T-helper 17 cell (primary cell): ENCODE measurements at places on chromosomes 6 and 20. TPM values are rescaled to one million over a fixed set of nuclear protein-coding genes. Genes with fewer than 3 reads are reported as not detected.
A peak's percentile ranks its signal among the peaks of the same experiment; 100 is the strongest.

CPNE5 gene
- 16.0 TPM for total RNA-seq

TULP1 gene
- not detected for total RNA-seq

CD2AP gene
- total RNA-seq: 34.4 TPM

EPM2A gene
- total RNA-seq: 5.7 TPM

- peak; percentile 17 for DNase-seq
Measured at GRCh38 chr20:38633577-38634093, 32.0 kb downstream of the ARHGAP40 start.

DNA sequence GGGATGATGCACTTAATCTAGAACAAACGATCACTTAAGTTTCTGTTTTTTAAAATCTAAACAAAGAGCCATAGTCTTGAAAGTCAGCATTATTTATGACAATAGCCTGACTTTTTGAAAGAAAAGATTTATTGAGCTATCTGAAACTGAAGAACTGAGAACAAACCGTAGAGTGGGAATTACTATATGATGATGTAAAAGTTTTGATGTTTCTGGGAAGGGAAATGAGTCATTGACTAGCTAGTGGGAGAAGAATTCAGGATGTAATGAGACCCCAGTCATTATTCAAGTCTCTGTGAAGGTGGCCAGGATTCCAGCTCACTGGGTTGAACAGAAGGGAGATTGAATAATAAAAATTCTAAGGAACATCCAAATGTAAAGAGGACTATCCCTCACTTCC, 83.4 kb upstream of the FABP7 start:
- no peak for DNase-seq

OPRL1 gene
- 1.4 TPM for total RNA-seq

OOEP gene
- 0.40 TPM for total RNA-seq

DNA sequence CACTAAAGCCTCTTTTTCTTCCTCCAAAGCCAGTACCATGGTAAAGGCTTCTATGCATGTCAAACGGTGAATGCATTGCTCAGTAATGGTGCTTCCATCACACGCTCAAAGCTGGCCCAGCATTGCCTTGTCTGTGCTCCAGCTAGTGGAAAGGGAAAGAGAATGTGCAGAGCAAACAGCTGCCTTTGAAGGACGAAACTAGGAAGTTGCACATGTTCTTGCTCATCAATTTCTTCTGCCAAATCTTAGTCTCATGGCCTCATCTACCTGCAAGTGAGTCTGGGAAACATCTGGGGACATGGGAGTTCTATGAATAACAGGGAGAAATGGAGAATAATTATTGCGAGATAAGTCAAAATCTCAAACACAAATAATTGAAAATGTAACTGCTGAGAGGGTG, 216.5 kb upstream of the SSTR4 start:
- DNase-seq: no peak

DNA sequence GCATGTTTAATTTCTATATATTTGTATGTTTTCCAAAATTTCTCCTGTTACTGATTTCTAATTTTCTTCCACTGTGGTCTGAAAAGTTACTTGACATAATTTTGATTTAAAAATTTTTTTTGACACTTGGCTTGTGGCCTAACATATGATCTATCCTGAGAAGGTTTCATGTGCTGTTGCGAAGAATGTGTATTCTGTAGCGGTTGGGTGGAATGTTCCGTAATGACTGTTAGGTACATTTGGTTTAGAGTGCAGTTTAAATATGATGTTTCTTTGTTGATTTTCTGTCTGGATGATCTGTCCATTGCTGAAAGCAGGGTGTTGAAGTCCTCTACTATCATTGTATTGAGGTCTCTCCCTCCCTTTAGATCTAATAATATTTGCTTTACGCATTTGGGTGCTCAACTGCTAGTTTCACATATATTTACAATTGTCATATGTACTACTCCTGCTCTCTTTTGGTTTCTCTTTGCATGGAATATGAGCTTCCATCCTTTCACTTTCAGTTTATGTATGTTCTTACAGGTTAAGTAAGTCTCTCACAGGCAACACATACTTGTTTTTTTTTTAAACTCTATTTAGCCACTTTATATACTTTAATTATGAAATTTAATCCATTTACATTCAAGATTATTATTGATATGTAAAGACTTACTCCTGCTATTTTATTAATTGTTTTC, 19.5 kb upstream of the EDN1 start:
- DNase-seq: no peak

DNA sequence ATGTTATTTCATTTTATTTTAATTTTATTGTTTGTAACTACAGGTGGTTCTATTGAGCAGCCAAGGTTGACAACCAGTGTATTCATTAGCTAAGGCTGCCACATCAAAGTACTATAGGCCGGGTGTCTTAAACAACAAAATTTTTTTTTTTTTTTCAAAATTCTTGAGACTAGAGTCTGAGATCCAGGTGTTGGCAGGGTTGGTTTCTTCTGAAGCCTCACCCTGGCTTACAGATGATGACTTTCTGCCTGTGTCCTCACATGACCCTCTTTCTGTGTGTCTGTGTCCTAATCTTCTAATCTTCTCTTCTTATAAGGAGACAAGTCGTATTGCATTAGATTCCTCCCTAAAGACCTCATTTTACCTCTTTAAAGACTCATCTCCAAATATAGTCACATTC, 208.4 kb downstream of the MANEA start:
- no peak for DNase-seq

DNA sequence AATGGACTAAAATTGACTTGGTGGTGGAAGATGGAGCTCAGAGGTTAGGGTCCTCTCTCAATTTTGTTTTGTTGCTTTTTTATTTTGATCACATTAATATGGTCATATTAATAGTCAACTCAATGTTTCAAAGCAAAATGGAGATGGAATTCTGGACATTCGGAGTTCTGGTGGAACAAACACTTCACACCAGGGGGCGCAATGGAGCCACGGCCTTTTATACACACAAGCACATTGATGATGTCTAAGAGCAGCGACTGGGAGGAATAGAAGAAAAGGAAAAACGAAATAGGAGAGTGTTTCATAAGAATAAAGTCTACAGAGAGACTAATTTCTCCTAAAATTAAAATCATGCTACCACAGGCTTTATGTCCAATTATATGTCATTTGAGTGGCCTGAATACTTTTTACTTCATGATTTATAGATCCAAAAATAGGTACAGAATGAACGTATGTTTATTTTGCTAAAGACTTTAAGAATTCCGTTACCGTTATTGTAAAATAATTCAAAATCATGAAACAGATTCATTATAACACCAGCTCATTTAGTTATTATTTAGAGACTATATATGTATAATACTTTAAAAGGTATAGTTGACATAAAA, 197.6 kb upstream of the SASH1 start:
- DNase-seq: peak; percentile 42

FYN gene
- 455 TPM for total RNA-seq

DNA sequence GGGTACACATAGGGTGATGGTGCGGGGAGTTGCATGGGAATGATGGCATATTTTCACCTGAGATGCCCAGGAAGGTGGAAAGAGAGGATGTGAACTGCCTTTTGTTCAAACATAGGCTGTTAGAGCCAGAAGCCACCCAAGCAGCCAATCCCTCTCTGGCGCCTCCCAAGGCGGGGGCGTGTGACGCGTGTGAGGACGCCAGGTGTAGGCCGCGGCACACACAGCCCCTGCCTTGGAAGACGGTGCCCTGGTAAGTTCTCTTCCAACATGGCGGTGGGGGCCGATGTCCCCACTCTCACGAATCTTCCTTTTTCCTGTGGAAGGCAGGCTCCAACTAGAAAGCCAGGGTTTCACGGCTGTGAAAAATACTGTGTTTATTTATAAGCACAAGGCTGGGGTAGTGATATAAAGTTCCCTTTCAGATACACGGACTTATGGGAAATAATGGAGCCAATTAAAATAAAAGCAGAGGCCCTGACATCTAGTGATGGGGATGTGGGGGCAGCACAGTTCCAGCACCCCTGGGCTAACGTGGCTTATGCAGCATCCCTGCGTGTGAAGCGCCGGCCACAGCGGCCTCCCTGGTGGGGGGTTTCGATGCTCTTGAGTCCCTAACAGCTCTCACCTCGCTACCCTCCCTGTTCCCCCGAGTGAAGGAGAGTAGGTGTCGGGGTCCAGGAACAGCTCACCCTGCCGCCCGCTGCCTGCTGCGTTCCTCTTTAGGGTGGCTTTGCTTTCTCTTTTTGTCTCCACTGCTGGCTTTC, 28.3 kb downstream of the CDH4 start:
- no peak for DNase-seq

DNA sequence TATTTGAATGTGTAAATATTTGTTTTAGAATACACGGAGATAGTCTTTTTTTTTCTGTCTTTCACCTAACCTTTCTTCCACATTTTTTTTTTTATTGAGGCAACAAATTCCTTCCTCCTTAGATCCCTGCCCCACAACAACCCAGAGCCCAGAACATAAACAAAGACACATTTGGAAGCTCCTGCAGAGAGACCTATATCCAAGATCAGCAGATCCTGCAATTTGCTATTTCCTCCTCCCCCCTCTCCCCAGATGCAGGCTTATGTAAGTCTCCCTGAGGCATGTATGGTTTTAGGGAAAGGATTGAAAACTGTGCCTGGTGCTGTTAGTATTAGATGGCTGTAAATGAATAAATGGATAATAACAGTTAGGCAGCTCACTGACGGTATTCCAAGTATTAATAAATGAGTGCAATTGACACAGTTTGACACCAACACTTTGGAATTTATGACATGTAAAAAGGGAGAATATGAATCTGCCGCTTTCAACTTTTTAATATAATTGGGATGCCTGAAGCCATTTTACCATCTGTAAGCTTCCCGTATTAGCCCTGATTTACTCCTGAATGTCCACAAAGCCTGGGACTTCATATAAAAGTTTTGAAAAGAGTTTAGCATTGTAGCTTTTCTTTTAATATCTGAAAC, 608.3 kb upstream of the CITED2 start:
- no peak for DNase-seq

DNA sequence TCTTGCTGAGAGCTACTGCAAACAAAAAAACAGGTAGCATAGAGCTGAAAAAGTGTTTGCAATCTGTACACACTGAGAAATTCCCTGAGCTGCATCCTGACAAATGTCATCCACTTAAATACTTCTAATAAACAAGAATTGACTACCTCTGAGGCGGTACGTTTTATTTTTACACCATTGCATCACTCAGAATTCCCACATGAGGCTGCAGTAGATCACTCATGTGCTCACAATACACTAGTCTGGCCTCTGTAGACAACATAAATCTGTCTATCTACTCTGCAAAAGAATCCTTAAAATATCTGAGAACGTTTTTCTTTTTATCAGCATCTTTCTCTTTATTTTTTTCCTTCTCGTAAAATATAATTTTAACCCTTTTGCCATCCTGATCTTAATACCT, 661.4 kb downstream of the EPHA7 start:
- no peak for DNase-seq

RIMS4 gene
- total RNA-seq: not detected

DNA sequence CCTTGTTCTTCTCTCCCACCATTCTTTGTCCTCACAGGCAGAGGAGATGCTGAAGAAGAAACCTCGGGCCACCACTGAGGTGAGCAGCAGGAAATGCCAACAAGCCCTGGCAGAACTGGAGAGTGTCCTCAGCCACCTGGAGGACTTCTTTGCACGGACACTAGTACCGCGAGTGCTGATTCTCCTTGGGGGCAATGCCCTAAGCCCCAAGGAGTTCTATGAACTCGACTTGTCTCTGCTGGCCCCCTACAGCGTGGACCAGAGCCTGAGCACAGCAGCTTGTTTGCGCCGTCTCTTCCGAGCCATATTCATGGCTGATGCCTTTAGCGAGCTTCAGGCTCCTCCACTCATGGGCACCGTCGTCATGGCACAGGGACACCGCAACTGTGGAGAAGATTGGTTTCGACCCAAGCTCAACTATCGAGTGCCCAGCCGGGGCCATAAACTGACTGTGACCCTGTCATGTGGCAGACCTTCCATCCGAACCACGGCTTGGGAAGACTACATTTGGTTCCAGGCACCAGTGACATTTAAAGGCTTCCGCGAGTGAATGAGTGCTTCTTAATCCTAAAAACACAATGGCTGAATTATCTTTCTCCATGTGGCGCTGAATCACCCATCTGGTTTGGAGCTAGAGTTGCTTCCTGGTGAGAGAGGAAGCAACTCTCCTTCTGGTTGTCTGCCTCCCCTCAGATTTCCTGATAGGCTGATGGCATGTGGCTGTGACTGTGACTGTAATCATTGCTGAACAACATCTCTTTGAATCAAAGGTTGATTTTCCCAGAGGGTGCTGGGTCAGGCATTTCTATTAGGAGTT, 4.6 kb downstream of the MAD2L1BP start:
- DNase-seq: no peak
